ENCODE measurements at places on chromosomes 3 and 15.

DNA sequence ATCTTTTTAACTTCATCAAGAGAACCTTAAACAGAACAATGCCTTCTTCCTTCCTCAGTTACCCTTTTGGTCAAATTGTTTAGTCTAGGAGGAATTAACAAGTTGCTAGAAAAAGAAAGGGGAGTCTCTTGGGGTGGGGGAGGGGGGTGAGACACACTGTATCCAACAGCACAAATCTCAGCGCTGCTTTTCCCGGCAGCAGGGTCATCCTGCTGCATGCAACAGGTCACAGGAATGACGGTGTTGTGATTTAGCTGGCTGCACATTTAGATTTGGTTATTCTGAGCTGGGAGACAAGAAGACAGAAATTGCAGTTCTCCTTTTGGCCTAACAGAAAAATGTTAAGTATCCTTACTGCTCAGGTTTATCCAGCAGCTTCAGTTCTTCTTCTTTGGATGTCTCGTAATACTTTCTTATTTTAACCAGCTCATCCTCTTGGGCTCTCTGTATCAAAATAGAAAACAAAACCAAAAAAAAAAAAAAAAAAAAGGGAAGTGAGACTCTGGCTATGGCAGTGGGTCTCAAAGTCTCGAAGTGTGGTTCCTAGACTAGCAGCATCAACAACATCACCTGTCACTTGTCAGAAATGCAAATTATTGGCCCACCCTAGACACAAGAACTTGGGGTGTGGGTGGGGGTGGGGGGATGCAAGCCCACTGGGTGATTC is 190.5 kb downstream of the GREM1 start:
- no peak for DNase-seq

GRCh38 chr15:91224755-91225380 is 124.8 kb downstream of the SV2B start:
- no peak for DNase-seq

GRCh38 chr3:128052595-128053351 is 536 bp downstream of the SEC61A1 start:
- no peak for DNase-seq

GRCh38 chr3:108757404-108757982 is at the start of gene RETNLB:
TSS of gene RETNLB (minus strand) at chr3:108757410. CDS start at chr3:108757185, 225 bp downstream.
- DNase-seq, result no peak

- no peak for DNase-seq
These were observed 46.8 kb downstream of the CA12 start for GRCh38 chr15:63334821-63335220.

GRCh38 chr15:23548071-23548470 is 17.4 kb upstream of the MKRN3 start:
- no peak for DNase-seq

DNA sequence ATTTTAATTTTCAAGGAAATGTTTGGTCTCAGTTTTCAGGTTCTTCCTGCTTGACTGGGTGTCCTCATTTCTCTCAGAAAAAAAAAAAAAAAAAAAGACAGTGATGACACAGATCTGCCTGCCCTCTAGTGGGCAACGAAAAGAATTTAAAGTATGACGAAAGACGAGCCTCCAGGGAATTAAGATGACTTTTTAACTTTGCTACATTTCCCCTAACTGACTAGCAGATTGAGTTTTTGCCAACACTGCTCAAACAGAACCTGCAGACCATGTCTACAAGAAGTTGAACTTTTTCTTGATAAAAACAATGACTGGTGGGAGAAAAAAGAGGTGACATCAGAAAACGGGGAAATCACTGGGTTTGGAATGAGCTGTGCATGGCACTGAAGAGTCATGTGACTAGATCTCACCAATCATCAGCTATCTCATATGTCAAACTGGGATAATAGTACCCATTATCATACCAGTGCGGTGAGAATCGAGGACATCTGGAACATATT is 40.8 kb downstream of the EOMES start:
- DNase-seq, result no peak

Data from stimulated activated CD8-positive, alpha-beta memory T cell treated with anti-CD3 and anti-CD28 coated beads, Interleukin-4, amount 100 ng/mL, for 1 hour (primary cell).